ENCODE measurements at places on chromosomes 7 and 10. TPM values are rescaled to one million over a fixed set of nuclear protein-coding genes. Genes with fewer than 3 reads are reported as not detected.

CALML3 gene
- total RNA-seq: not detected

DNA sequence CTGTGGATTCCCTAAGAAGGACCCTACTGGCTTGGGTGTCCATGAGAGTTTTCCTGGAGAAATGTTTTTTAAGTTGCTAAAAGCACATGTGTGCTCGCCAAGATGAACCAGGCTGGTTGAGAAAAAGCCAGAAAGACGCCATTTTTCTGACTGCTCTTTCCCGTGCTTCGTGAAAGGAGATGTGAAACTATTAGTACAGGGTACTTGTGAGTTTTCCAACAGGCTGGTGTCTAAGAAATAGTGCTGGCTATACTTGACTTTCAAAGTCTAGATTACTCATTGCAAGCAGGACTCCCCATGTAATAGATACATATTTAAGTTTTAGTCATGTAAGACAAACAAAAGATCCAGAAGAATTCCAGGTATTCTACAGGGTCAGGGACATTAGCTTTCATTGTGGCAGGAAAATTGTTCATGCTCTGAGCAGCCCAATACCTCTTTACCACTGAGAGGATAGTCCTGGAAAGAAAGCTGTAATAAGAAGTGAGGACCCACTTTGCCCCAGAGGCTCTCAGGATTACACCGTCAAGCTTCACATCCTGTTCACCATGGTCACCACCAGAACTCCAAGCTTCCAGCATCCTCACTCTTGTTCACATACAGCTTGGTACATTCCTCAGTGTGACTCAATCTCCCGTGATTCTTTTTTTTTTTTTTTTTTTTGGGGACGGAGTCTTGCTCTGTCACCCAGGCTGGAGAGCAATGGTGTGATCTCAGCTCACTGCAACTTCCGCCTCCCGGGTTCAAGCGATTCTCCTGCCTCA is 43.8 kb upstream of the ICA1 start:
- DNase-seq: no peak

DNA sequence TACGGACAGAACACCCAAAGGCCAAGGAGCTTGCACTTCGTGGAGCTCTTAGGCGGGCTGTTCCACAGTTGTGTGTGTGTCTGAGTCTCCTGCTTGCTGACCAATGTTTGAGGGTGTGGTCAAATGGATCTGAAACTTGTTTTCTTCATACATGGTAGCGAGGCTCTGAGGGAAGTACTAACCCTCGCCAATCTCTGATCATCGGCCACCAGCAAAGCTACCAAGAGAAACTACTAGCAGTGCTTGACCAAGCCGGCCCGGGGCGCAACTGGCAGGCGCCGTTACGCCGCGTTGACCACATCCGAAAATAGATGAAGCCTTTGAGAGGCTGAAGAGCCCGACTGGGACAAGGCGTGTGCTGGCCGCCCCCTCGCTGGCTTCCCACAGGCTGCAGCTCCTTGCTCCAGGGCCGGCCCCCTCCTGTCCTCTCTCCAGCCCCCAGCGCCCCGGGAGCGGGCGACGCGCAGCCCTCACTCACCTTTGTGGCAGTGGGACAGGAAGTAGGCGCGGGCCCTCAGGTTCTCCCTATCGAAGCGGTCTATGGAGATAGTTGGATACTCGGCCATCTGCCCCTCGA is 384 bp downstream of the DCLRE1C start:
- DNase-seq: no peak

- no peak for DNase-seq
Observed at GRCh38 chr7:133735222-133735621, 391.9 kb upstream of the LRGUK start.

GRCh38 chr10:131860806-131861440 is 39.9 kb upstream of the PPP2R2D start:
- DNase-seq: no peak

DNA sequence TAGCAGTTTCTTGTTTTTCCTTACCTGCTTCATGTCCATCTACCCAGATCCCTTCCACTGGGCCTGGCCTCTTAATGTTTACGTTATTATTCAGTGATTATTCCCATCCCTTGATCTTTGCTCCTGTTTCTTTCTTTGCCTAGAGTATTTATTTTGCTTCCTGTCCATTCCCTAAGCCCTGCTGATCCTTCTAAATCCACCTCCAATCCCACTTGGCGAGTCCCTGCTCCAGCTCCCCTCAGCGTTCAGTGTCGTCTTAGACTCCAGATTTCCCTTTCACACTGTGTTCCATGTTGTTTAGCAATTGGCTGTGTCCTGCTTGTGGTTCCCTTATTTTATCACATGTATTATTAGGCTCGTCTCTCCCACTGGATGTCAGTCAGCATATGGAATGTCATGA is 7.3 kb downstream of the PPP2R2D start:
- DNase-seq: no peak

DNA sequence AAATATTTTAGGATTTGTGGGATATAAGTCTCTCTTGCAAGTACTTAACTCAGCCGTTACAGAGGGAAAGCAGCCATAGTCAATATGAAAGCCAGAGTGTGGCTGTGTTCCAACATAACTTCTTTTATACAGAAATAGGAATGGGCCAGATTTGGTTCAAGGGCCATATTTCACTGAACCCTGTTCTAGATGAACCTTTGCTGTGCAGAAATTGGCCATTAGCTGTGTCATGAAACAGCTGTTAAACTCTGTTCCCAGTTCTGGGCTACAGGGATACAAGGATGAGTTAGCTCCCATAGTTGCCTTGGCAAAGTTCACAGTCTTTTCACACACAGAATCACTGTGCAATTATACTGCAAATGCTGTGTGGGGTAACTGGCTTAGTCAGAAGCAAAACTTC is 213.9 kb upstream of the LRRN3 start:
- DNase-seq: no peak

DNA sequence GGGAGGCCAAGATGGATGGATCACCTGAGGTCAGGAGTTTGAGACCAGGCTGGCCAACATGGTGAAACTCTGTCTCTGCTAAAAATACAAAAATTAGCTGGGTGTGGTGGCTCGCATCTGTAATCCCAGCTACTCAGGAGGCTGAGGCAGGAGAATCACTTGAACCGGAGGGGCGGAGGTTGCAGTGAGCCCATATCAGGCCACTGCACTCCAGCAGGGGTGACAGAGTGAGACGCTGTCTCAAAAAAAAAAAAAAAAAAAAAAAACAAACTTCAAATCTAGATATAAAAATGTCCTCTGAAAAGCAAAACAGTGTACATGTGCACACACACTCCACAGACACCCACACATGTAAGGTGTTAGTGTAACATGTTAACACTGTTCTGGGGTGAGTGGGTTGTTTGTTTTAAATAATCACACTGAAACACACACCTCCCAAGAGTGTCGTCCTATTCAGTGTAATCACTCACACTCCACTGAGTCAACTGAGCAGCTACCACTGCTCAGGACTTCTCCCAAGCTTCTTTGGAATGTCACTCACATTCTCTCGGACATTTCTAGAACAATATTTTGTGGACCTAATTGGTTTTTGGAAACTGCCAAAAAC is 12.8 kb upstream of the RGS10 start:
- DNase-seq: no peak
